ENCODE measurements at places on chromosomes 7 and 10.
A peak's percentile ranks its signal among the peaks of the same experiment; 100 is the strongest.

DNA sequence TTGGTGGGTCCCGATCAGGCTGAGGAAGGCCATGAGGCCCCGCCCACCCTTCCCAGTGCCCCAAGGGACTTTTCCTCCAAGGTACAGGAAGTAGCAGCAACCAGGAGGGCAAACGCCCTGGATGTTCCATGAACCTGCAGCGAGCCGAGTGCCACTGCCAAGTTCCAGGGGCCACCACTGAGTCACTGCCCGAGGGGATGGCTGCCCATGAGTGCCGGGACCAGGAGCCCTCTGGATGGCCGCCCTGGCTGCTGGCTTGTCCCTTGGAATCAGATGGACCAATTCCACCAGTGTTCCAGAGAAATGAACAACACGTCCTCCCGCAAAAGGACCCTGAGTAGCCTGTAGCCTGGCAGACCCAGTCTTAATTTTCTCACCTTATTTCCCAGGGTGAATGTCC lies 74.2 kb downstream of the ZRANB1 start:
- no peak for DNase-seq

DNA sequence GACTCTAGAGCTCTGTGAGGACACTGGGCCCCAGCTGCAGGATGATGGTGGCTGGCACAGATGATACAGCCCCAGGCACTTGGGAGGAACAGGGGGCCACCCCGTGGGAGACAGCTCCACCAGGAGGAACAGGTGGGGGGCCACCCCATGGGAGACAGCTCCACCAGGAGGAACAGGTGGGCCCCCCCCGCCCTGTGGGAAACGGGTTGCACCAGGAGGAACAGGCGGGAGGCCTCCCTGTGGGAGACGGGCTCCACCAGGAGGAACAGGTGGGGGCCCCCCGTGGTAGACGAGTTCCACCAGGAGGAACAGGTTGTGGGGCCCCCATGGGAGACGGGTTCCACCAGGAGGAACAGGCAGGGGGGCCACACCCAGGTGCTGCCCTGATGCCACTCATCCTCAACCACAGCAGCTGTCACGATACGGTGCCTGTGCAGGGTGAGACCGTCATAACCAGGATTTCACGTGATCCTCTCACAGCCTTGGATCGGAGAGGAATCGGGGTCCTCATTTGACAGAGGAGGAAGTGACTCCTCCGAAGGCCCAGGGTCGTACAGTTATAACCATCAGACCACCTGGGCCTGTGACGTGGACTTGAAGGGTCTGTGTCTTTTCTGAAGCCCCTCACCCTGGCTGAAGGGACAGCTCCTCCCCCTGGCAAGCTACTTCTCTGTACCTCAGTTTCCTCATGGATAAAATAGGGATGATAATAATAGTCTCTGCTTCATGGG lies 49.2 kb upstream of the NANOS1 start:
- no peak for DNase-seq

GRCh38 chr7:136923111-136923667 lies 54.7 kb downstream of the CHRM2 start:
- no peak for DNase-seq

DNA sequence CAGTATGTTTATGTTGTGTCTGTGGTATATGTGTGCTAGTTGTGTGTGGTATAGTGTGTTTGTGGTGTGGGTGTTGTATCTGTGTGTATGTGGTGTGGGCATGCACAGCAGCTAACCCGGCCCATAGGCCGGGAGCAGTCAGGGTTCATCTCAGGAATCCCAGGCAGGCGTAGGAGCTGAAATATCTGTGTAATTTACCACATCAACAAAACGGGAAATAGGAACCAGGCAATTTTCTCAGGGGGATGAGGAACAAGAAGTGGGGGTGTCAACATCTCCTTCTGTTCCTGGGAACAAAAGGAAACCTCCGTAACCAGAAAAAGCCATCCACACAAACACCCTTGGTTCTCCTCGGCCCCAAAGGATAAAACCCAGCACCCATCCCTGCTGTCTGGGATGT lies 24.5 kb upstream of the ZNF488 start:
- DNase-seq, result no peak

DNA sequence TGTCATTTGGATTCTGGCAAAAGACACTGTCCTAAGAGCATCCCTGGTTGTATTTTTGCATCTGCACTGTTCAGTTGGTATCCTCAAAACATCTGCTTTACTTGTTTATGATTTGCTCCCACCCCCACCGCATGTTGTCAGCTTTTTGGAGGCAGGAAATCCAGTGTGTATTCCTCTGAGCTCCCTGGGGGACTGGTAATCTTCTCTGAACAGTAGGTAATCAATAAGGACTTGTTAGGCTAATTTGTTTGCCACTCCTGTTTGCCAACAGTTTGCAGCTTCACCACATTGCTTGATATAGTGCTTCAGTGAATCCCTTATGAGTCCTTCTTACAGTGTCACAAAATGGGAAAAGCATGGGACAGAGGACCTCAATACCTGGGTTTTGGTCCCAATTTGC lies 49.1 kb downstream of the FEZF1 start:
- no peak for DNase-seq

DNA sequence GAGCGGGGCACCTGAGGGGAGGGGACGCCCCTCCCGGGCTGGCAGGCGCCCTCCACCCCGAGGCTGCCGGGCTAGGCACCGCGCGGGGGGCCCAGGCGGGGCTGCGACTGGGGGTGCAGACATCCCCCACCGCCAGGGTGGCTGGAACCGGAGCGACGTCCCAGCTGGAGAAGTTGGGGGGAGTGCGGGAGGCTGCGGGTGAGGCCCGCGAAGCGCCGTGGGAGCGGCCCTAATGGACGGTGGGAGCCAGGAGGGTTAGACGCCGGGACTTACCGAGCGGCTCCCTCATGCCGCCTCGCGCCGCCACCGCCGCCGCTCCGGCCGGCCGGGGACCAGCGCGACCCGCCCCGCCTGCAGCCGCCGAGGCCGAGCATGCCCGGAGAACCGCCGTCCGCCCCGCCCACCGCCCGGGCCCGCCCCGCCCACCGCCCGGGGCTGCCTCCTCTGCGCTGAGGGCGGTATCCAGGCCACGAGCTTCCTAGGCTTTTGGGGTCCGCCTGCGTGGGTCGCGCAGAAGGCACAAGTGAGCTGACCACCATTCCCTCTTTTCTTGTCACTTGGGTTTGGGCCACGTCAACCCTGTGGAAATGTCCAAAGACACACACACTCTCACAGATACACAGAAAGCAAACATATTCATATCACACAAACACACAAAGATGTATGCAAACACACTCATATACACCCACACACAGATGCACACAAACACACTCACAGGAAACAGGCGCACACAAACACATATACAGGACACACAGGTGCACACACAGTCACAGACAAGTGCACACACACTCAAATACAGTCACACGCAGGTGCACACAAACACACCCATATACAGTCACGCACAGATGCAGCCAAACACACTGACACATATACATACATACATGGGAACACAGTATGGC lies at the start of gene JCAD:
Gene JCAD, minus strand, starts transcription at position 378 of the 899 bp plus-strand sequence. CDS start 11,774 bp downstream, outside the sequence.
- peak; percentile 56 for DNase-seq

GRCh38 chr7:74083928-74084721 lies 521 bp downstream of the LIMK1 start:
- no peak for DNase-seq

- DNase-seq, result no peak
Measured at GRCh38 chr10:689121-689451, 382 bp downstream of the DIP2C start.

- no peak for DNase-seq
Measured at GRCh38 chr7:18607025-18607424, 111.5 kb downstream of the HDAC9 start.

GRCh38 chr10:129712000-129712399 lies 245.0 kb downstream of the MGMT start:
- no peak for DNase-seq

DNA sequence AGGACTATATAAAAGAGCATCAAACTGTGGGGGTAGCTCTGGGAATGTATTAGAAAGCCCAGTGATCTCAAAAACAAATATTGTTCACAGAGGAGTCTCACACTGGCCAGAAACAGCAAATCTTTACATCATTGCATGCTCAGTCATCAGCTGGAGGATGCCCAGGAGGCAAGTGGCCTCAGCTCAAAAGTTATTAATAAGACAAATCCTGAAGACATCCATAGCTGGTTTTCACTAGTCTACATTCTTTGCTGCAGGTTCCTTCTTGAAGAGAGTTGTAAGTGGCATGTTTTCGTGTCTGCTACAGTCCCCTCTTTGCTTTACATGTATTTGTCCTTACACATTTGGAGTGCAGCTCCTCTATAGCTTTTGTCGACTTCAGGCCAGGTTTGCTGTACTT lies 8.6 kb upstream of the CCDC7 start:
- no peak for DNase-seq

- no peak for DNase-seq
Measured at GRCh38 chr7:44978511-44979366, at the start of gene MYO1G. TSS of gene MYO1G (minus strand) at chr7:44979015. CDS start at chr7:44978961, 54 bp downstream.

- no peak for DNase-seq
Measured at GRCh38 chr7:46315891-46316290, 394.8 kb upstream of the IGFBP3 start.

DNA sequence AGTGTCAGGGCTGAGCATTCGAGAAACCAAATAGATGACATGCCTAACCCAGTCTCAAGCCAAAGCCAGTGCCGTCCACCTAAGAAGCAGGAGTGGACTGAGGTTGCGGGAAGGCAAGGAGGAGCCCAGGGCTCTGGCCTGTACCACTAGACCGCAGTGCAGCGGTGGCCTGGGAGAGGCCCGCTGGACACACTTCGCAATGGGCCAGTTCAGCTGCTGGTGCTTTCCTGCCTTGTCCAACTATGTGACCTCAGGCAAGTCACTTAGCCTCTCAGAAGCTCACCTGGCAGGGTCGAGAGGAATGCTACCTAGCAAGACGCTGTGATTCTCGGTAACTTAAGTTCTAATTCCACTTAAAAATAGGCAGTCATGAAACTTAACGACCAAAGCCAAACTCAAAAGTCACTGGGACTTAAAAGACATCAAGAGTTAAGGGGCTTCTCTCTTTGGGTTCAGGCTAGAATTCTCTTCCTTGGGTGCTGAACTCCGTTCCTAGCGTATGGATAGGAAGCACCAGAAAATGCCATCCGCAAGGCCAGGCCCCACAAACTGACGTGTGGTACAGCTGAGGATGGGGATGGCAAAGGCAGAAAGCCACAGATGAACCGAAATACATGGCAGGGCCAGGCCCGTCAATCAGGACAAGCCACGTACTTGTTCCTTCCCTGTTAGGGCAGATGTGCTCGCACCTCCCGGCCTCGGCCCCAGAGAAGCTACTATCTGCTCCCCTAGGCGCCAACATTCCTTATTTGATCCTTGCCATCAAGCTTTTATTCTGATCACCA lies 34.2 kb downstream of the CTBP2 start:
- DNase-seq, result no peak

- DNase-seq, result no peak
Measured at GRCh38 chr10:122503012-122503411, 41.7 kb downstream of the HTRA1 start.

DNA sequence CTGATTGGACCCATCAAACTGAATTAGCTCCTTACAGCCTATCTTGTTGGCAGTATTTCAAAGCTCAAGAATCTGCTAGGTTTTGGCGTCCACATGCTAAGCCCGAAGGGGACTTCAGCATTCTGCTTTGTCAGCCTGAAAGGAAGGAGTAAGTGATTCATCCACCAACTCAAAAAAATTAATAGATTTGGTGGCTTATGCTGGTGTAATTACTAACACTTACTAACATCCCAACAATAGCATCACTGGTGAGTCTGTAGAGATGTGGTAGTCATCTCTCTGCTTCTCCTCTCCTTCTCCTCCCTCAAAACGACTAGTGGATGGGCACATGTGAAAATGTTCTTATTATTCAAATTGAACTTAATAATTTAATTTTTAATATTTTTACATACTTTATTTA lies 53.8 kb upstream of the EGR2 start:
- no peak for DNase-seq

- no peak for DNase-seq
Measured at GRCh38 chr10:55668326-55668922, 692.6 kb downstream of the ZWINT start.

GRCh38 chr7:135263321-135263970 lies 29.8 kb downstream of the STRA8 start:
- DNase-seq, result no peak

GRCh38 chr10:86635402-86635801 lies 18.9 kb upstream of the OPN4 start:
- DNase-seq, result no peak

DNA sequence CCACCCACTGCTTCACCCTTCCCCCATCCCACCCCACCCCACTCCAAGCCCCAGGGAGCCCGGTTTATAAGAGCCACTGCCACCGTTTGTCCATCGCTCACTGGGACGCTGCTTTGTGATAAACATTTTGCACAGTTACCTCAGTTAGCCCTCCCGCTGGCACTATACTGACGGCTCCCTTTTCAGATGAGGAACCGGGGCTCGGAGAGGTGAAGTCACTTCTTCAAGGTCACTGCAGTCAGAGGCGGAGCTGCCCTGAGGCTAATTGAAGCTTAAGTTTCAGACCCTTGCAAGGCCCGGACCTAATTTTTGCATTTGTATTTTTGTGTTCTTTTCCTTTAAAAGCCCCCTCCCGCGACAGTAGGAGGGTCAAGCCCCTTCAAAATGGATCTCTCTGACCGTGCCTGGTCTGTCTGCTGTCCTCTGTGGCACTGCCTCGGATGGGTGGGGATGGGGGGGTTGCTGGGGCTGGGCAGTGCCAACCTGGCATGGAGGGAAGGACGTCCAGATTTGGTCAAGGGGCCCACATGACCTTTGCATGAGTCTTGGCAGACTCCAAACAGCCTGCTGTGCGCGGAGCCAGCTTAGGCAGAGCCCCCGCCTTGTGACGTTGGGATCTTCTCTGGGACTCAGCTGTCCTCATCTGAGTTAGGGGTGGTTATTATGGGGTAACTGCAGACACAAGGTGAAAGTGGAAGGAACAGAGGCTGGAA lies 17.7 kb upstream of the NODAL start:
- DNase-seq, result no peak

DNA sequence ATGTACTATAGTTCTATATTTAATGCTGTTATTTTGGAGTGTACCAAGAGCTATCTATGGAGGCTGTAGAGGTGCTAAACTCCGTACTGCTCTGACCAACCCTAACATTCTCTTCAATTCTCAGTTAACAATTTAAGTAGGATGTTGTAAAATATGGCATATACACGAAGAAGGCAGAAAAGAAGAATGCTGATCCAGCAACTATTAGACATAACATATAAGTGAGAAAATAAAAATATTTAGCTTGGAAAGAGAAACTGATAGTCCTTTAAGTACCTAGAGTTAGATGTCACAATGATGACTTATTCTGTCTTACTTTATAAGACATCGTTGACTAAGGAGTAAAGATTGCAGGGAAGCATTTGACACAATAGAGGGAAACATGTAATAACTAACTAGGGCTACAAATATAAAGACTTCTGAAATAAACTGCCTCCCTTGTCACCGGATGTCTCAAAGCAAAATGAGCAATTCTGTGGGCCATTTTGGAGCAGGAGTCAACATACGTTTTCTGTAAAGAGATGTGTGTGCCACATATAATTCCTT lies 159.5 kb downstream of the CPEB3 start:
- DNase-seq, result no peak

Measured in GM12891 (cell line).